ENCODE measurements at places on chromosomes 3 and 15.

- DNase-seq = no peak
These were observed 26.9 kb upstream of the PLSCR2 start for GRCh38 chr3:146496251-146496650.

DNA sequence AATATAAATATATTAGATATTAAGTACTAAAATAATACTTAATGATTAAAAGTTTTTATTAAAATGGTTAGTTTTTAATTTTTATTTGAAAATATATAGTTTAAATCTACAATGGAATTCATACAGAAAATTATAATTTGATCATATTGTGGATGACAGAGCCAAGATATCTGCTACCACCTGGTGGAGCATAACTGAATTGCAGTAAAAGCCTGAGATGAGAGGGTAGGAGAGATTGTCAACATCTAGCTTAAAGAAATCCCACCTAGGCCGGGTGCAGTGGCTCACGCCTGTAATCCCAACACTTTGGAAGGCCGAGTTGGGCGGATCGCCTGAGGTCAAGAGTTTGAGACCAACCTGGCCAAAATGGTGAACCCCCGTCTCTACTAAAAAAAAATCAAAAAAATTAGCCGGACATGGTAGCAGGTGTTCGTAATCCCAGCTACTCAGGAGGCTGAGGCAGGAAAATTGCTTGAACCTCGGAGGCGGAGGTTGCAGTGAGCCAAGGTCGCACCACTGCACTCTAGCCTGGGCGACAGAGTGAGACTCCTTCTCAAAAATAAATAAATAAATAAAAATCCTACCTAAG is 25.1 kb upstream of the CSTA start:
- DNase-seq = no peak

GRCh38 chr3:151379083-151379734 is 5.3 kb downstream of the P2RY12 start:
- DNase-seq = no peak

- DNase-seq = no peak
These were observed 79.0 kb upstream of the RASGRF1 start for GRCh38 chr15:79169526-79170133.

- DNase-seq = no peak
These were observed 32.2 kb downstream of the TFRC start for GRCh38 chr3:196049653-196050052.

DNA sequence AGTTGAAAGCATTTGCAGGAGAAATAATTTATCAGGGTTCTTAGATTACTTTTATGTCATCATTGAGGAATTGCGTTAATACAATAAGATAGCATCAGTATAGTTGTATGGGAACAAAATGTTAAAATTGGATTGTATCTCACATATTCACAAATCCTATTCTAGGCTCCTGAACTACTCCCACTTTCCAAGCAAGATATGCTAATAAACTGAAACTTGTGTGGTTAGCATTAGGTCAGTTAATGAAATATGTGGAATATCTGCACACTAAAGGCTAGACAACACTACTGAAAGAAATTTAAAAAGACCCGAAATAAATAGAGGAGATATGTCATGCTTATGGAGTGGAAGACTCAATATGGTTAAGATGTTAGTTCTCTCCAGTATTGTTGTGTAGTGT is 272.7 kb downstream of the DOCK3 start:
- DNase-seq = no peak

GRCh38 chr3:160471892-160472291 is 22.3 kb upstream of the TRIM59 start:
- DNase-seq = no peak

- DNase-seq = no peak
These were observed 132.8 kb downstream of the TJP1 start for GRCh38 chr15:29689287-29689986.

GRCh38 chr15:80247320-80247719 is 4.7 kb downstream of the CTXND1 start:
- no peak for DNase-seq

GRCh38 chr3:156455839-156456238 is 99.1 kb downstream of the SSR3 start:
- no peak for DNase-seq

DNA sequence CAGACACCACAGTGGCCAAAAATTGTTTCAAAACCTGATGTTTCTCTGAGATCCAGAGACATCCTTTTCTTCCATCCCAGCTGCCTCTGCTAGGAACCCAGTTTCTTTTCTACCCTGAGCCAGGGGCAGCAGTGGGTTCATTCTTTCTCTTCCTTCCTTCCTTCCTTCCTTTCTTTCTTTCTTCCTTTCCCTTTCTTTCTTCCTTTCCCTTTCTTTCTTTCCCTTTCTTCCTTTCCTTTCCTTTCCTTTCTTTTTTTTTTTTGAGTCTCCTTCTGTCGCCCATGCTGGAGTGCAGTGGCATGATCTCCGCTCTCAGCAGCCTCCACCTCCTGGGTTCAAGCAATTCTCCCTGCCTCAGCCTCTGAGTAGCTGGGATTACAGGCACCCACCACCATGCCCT is 30.7 kb upstream of the COPG1 start:
- no peak for DNase-seq

DNA sequence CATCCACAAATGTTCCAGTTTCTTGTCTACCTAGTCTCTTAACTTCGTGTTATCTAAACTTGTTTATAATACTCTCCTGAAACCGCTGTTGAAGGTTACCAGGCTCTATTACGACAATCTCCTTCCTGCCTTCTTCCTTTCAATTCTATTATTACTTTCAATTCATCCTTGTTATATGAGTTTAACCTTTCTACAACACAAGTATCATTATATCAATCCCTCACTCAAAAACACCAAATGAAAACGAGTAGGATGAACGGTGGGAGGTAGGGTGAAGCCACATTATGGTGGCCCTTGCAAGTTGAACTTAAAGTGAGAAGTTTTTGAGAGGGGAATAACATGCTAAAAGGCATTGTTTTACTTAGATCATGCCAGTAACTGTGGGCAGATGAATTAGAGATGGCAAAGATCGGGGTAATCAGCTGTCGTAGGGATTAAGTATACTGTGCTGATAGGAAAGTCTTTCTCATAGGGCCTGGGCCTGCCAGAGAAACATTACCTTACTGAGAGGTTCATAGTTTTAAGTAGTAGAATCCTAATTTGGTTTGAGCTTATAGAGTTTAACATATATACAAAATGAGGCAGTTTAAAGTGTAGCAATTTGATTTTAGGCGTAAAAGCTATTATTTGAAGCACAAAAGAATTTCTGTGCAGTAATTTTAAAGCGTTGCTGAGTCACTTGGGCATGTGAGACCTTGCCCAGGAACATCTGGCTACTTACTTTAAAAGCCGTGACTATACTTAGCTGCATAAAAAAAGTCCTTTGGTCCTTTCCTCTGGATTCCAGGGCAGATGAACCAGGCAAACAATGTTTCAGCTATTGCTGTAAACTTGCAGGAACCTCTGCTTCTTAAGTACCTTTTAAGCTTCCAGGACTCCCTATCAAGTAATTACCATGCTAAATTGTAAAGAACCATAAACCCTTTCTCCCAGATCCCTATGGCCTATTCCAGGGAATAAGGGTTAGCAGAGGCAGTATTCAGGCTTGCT is 3.3 kb upstream of the CEP97 start:
- DNase-seq = no peak

- no peak for DNase-seq
These were observed 13.6 kb upstream of the HRH1 start for GRCh38 chr3:11140713-11141104.

GRCh38 chr3:193231201-193231600 is 9.8 kb upstream of the PLAAT1 start:
- DNase-seq = no peak

DNA sequence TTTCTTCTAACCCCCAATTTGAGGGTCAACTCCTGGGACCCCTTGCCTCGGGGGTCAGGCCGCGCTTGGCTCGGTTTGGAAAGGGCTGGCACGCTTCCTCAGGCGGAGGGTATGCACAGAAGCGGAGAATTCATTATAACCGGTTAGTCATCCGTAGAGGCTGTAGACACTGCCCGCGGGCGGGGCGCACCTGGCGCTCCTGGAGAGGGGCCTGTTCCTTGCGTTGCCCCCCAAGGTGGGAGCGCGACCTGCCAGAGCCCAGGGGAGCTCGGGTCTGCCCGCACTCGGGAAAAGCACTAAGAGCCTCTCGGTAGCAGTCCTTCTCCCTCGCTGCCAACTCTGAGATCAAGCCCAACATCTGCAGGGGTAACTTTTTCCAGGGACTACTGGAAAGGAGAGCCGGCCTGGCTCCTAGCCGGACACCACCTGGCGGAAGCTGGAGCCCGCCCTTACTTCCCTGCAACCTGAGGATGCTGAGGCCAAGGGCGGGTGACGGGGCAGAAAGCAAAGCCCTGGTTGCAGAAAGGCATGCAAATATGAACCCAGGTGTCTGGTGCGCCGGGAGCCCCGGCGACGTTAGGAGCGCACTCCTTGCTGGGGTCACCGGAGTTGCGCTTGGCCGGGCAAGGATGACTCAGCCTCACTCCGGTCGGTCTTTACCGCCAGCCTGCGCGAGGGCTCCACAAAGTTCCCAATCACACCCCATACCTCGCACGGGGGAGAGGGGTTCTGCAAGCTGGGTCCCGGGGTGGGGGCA is 1.5 kb upstream of the CACNA2D3 start:
- no peak for DNase-seq

DNA sequence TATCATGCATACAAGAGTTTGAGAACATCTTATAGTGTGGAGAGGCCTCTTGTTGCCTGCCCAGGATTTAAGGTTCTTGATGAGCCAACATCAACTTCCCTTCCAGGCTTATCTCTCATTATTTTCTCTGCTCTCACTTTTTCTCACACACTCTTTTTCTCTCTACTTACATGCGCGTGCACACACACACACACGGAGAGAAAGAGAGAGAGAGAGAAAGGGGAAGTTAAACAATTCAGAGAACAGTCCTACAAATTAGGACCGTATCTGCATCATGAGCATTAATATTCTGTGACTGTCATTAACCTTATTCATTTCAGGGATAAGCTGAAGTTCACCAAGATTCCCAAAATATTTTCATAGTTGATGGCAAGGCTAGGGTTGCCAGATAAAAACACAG is 269.0 kb downstream of the ZNF621 start:
- no peak for DNase-seq

- DNase-seq = no peak
These were observed 1.8 kb downstream of the MAP1A start for GRCh38 chr15:43519196-43519595.

DNA sequence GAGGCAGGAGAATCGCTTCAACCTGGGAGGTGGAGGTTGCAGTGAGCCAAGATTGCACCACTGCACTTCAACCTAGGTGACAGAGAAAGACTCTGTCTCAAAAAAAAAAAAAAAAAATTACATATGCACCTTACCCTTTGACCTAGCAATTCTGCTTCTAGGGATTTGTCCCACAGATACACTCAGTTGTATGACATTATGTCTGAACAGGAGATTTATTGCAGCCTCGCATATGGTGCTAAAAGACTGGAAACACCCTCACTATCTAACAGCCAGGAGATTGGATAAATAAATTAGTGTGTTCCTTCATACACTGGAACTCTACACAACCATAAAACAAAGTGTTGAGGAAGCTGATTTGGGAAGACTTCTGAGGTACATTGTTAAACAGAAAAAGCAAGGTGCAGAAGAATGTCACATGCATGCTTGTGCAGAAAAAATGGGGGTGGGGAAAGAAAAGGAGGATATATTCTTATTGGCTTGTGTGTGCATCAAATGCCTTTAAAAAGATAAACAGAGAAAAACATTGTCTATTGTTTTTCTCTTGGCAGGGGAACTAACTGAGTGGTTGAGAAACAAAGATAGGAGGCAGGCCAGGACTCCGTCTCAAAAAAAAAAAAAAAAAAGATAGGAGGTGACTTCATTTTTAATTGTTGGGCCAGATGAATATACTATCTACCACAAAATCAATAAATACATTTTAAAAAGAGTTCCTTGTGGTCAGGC is 30.9 kb downstream of the PPCDC start:
- DNase-seq = no peak

- no peak for DNase-seq
These were observed 44.0 kb upstream of the MUC4 start for GRCh38 chr3:195855471-195856409.

- no peak for DNase-seq
These were observed 5.3 kb downstream of the FAM174B start for GRCh38 chr15:92650256-92650655.

GRCh38 chr15:86877171-86877631 is 797.5 kb downstream of the AGBL1 start:
- no peak for DNase-seq

DNA sequence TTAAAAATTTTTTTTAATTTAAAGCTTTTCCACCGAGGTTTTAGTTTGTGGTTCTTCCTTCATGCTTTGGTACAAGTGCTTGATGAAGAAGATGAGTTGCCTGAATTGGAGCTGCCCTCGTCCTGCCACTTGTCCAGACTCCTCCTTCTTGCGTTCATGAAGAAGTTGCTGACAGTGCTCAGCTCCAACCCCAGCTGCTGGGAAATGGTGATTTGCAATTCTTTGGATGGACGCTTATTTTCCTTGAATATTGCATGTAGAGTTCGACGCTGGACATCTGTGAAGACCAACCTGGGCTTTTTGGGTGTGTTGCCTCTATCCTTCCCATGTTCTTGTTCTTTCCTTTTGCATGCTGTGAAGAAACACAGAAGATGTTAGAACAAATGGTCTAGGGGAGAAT is 32.6 kb downstream of the ONECUT1 start:
- DNase-seq = no peak

DNA sequence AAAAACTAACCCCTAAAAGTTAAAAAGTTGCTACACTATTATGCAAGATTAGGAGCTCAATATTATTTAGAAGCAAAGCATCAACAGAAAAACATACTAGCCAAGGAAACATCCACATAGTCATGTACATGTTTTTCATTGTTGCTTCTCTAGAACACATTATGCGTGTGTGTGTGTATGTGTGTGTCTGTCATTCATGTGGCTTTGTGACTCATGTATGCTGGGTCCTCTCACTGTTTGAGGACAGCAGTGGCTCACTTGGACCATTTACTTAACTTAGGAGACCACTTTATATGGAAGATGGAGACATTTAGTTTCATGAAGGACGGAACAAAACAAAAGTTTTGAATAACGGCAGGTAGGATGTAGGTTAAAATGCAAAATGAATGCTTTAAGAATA is 219.4 kb upstream of the THBS1 start:
- no peak for DNase-seq

GRCh38 chr15:74488776-74489175 is 27.8 kb upstream of the UBL7 start:
- DNase-seq = no peak

DNA sequence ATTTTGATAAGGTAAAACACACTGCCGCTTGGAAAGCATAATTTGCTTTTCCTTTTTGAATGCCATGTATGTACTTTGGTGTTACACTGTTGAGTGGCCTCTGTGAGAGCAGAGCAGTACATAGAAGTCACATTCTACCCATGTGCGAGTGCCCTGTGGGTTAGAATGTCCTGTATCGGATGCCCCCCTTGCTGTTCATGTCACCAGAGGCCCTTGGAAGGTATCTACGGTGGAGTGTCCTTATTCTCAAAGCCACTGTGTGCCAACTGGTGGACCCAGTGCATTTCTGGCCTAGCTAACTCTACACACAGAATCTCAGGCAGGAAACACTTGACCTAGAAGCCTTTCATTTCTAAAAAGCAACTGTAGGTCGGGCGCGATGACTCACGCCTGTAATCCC is 137.0 kb downstream of the GHSR start:
- no peak for DNase-seq

GRCh38 chr3:52123106-52123725 is 31.0 kb downstream of the POC1A start:
- DNase-seq = no peak

Data from epithelial cell of proximal tubule (primary cell).